Endodermal cell (in vitro differentiated cells): ENCODE measurements at places on chromosomes 2 and 18. TPM values are rescaled to one million over a fixed set of nuclear protein-coding genes. Genes with fewer than 3 reads are reported as not detected.

DNA sequence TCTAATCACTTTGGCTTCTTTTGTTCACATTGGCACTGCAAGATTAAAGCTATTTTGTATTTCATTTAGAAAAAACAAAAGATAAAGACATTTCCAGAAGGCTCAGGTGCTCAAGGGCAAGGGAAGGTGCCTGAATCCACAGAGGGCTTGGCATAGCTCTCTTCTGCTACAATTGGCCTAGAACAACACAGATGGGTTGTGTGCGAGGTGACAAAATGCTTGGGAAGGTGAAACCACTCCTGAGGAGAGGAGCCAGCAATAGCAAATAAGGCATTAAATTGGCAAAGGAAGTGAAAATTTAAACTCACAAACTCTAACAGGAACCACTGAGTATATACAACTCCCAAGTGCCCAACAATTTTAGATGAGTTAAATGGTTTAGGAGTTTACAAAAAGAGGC lies 1290.4 kb upstream of the CHAC2 start:
- no peak for DNase-seq

- no peak for DNase-seq
These were observed 12.5 kb downstream of the RASGRP3 start for GRCh38 chr2:33488715-33489540.

The PJVK gene
- 2.6 and 6.3 TPM in 2 replicates for total RNA-seq

DNA sequence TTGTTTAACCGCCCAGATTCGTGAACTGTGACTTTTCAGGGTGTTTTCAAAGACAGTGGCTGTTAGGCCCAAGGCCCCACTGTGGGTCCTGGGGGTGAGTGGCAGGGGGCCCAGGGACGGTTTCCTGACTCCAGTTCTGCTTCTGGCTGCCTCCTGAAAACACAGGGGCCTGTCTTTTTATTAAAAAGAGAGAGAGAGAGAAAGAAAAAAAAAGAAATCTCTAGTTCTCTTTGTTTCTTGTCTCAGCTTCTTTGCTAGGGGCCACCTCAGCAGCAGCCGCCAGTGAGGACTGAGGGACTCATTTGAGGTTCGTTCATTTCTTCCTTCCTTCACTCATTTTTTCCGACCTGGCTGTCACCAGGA lies 15.4 kb upstream of the E2F6 start:
- no peak for DNase-seq

GRCh38 chr2:88903749-88904353 lies 212.4 kb downstream of the RPIA start:
- no peak for DNase-seq
